ENCODE measurements at places on chromosomes 16 and 17.
A peak's percentile ranks its signal among the peaks of the same experiment; 100 is the strongest.

- DNase-seq: no peak
These were observed 6.7 kb downstream of the CLEC16A start for GRCh38 chr16:10951026-10951425.

- DNase-seq: no peak
These were observed 87.5 kb downstream of the SOCS1 start for GRCh38 chr16:11168386-11169051.

DNA sequence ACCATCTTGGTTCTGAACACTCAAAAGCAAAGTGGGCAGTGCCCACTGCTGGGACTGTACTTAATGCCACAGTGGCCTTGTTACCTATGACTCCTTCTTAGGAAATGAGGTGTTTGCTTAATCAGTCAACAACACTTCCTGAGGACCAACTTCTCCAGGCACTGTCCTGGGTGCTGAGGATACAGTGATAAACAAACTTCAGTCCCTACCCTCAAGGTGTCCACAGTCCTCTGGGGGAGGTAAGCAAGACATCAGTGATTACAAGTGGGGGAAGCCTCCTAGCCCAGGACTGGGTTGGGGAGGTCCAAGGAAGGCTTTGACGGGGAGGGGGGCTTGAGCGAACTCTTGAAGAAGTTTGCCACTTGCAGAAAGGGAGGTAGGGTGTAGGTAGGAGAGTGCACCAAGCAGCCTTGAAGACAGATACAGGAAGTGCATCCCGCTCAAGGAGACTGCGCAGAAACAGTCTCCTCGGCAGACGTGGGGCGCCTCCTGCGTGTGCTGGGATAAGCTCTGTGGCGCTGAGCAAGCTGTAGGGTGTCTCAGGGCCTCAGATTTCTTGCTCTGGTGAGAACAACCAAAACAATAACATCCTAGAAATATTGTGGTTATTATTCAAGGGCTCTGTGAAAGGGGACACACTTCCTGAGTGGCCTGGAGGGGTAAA lies 2.6 kb upstream of the ABCC3 start:
- no peak for DNase-seq

DNA sequence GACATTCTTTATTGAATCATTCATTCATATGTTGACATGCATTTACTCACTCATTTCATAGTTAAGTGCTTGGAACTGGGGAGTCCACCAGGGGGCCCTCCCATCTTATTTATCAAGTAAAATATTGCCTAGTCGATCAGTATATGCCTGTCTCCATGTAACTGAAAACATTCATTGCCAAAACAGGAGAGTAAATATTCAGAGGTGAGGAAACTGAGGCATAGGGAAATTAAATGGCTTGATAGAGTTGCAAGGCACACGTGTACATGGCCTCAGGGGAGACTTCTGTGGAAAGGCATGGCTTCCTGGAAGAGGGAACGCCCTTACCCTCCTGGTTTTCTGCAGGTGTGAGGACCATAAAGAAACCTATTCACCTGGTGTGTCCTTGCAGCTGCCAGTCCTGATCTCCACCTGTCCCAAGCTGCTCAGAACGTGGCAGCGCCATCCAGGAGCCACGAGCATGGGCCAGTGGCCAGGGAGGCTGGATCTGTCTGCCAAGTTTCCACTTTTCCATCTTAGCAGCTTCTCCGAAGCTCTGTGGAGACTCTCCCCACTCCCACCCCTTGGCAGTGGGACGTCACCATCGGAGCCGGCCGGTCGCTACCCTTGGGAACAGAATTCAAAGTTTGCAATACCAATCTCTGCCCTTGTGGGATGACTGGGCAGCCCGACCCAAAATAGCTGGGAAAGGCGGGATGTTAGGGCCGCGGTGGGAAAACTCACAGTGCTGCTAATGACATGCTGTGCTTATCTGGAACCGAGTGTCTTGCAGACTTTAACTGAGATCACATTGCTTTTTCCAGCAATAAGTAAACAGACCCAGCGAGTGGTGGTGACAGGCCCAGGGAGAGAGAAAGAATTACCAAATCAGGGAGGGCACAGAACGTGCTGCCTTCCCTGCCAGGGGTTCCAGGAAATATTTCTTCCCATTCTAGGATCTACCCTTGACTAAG lies 4.1 kb upstream of the C1QTNF1 start:
- peak; percentile 63 for DNase-seq

DNA sequence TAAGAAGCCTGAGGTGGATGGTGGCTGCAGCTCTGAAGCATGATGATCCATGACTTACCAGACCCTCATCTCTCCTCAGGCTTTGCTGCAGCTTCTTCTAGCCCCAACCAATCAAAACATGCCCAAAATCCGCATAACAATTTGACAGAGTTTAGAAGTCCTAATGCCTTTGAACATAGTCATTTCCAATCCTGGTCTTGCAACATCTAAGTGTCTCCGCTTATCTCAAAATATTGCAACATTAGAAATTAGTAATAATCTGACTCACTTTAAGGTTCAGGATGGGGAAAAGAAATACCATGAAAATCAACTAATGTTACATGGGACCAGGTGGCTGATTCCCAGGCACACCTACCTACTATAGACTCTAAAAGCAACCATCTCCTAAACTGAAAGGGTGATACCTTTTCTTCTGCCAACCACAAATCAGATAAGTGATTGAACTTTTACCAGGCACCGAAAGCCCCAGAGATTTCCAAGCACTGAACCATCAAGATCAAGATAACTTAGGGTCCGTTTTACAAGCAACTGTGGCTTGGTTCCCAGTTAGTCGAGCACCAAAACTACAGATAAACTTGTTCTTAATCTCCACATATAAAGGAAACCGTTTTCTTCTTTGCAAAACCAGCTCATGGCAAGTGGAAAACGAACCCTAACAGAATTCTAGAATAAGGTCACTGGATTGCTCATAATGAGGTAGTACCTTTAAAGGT lies 14.0 kb downstream of the ERN1 start:
- peak; percentile 65 for DNase-seq

DNA sequence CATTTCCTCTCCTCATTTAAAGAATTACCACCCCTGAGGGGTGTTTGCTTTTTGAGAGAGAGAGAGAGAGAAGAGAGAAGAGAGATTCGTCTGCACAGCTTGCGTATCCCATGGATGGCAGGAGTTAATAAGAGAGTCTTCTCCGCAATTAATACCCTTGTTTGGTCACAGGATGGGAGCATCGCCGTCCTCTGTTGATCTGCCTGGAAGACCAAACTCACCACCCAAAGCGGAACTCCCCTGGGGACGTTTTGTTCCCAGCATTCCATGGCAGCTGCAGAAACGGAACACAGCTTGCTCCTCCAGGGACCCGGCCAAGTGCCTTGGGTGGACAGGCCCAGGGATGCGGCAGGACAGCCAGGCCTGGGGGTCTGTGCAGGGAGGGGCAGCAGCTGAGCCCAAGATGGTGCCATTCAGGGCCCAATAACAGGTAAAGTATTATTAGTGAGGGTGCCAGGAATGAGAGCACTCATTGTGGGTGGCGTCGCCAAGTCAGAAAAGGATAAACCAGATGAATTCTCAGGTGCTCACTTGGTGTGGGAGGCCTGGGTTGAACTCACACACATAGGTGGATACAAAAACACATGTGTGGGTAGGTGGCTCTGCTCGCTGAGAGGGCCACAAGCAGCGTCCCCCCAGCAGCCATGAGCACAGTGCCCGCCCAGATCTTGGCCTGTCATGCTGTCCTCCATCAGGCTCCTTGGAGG lies 83.1 kb downstream of the NT5M start:
- DNase-seq: no peak

- no peak for DNase-seq
These were observed 13.8 kb upstream of the ZNF469 start for GRCh38 chr16:88368994-88369393.

DNA sequence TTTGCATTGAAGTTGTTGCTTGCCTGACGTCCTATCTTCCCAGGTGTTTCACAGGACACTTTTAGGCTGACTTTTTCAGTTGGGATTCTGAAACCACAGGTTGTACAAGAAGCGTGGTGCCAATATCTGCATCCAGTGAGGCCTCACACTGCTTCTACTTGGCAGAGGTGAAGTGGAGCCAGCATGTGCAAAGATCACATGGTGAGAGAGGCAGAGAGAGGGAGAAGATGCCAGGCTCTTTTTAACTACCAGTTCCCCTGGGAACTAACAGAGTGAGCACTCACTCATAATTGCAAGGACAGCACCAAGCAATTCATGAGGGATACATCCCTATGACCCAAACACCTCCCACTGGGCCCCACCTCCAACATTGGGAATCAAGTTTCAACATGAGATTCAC lies 5.8 kb upstream of the ABCA6 start:
- no peak for DNase-seq

- no peak for DNase-seq
These were observed 219.1 kb downstream of the STX8 start for GRCh38 chr17:9356488-9356911.

- DNase-seq: no peak
These were observed 7.8 kb upstream of the TBC1D3B start for GRCh38 chr17:36184023-36184765.

DNA sequence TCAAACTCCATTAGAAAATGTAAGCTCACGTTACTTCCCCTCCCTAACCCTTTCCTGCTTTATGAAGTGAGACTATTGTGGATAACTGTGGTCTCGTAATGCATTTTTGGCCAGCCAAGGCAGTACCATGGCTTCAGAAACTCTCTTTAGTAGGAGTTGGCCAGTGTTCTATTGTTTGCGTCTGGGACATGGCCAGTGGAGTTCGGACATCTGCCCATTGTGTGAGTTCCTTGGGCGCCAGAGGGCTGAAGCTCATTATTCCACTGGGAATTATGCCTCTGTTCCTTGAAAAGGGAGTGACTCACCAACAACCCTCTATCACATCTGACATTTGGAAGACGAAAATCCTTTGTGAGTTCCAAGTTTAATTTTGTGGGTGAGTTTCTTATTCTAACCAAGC lies 319.5 kb upstream of the SOX9 start:
- peak; percentile 61 for DNase-seq

GRCh38 chr16:76955629-76956028 lies 235.4 kb upstream of the MON1B start:
- no peak for DNase-seq

- no peak for DNase-seq
These were observed 30.7 kb upstream of the SLC5A11 start for GRCh38 chr16:24815021-24815420.

- DNase-seq: no peak
These were observed 25.5 kb upstream of the CACNG5 start for GRCh38 chr17:66809408-66809807.

DNA sequence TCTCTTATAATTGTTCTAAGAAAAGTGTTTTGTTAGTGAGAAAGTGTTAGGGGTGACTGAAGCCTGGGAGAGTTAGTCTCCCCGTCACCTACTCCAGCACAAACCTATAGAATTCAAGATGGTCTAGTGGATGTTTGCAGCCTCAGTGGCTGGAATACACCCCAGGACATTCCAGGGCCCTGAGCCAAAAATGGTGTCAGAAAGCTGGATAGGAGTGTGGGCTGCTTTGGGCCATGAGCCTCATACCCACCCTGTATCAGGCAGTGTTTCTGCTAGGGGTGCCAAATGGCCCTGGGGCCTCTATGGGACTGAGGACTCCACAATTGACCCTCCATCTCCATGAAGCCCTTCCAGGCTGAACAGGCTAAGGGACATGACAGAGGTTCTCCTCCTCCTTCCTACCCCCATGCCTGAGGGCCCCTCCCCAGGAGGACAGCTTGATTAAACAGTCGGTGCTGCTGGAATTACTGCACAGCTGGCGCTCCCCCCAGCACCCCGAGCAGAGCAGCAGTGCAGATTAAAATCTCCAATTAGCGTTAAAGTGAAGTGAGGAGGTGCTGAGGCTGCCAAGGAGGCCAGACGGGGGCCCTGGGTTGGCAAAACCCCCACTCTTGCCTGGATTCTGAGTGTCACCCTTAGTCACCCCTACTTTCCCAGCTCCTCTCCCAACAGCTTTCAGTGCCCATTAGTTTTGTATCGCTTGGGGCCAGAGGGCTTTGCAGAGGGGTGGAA lies 59.1 kb downstream of the NEUROD2 start:
- no peak for DNase-seq

DNA sequence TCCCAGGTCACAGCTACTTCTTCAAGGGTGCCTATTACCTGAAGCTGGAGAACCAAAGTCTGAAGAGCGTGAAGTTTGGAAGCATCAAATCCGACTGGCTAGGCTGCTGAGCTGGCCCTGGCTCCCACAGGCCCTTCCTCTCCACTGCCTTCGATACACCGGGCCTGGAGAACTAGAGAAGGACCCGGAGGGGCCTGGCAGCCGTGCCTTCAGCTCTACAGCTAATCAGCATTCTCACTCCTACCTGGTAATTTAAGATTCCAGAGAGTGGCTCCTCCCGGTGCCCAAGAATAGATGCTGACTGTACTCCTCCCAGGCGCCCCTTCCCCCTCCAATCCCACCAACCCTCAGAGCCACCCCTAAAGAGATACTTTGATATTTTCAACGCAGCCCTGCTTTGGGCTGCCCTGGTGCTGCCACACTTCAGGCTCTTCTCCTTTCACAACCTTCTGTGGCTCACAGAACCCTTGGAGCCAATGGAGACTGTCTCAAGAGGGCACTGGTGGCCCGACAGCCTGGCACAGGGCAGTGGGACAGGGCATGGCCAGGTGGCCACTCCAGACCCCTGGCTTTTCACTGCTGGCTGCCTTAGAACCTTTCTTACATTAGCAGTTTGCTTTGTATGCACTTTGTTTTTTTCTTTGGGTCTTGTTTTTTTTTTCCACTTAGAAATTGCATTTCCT lies 3.4 kb upstream of the LPCAT2 start:
- DNase-seq: no peak

- DNase-seq: peak; percentile 71
These were observed 5.7 kb downstream of the ZNF319 start for GRCh38 chr16:57994778-57995177.

DNA sequence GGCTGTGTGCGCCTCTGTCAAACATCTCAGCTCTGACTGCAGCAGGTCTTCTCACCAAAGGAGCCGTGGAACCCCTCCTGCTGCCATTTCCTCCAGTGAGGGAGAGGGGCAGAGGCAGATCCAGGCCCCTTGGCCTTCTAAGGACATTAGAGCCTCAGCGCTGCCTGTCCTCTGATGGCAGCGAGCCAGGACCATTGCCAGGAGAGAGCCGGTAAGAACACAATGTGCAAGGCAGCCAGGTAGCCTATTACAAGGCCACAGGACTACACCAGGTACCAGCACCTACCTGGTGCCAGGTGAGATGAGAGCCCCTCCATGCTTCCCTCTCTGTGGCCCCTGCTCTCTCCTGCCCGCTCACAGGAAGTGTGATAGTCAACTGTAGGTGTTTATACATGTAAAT lies 11.0 kb downstream of the LRRC75A start:
- DNase-seq: no peak

GRCh38 chr17:57750109-57750871 lies 5.2 kb upstream of the CCDC182 start:
- DNase-seq: no peak

GRCh38 chr16:51399908-51400670 lies 249.0 kb upstream of the SALL1 start:
- no peak for DNase-seq

DNA sequence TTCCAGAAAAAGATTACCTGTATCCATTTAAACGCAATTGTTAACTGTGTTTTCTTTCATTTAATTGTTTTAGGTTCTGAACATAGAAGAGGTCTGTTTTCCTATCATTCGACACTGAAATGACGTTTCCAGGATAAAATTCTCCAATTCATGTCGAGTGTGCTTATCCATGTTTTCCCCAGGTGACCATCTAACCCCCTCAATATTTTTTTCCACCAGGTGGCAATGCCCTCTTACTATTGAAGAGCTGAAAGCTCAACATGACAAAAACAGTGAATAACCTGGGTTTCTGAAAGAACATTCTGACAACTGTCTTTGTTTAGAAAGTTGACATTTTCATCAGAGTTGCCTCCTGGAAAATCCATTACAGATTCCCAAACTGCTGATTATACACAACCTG lies 948.7 kb downstream of the KCNJ2 start:
- no peak for DNase-seq

Data from AG20443 (cell line).